Kidney capillary endothelial cell (primary cell): ENCODE measurements at places on chromosomes 2 and 18.
A peak's percentile ranks its signal among the peaks of the same experiment; 100 is the strongest.

GRCh38 chr2:225319872-225320271 is 79.6 kb upstream of the NYAP2 start:
- no peak for DNase-seq

DNA sequence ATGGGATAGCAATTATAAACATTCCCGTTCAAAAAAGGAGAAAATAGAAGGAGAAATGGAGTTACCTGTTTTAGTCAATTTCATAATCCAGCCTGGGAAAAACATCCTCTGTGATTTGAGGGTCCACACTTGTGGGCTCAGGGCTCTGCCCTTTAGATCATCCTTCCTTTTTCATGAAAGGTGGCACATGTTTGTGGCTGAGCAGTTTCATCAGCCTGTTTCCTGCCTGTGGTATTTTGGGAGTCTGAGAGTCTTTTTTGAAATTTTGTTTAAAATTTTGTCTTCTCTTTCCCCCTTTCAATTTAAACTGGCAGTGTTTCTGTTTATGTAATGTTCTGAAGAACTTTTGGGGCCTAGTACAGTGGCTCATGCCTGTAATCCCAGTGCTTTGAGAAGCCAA is 84.0 kb downstream of the KIAA1328 start:
- DNase-seq = no peak

DNA sequence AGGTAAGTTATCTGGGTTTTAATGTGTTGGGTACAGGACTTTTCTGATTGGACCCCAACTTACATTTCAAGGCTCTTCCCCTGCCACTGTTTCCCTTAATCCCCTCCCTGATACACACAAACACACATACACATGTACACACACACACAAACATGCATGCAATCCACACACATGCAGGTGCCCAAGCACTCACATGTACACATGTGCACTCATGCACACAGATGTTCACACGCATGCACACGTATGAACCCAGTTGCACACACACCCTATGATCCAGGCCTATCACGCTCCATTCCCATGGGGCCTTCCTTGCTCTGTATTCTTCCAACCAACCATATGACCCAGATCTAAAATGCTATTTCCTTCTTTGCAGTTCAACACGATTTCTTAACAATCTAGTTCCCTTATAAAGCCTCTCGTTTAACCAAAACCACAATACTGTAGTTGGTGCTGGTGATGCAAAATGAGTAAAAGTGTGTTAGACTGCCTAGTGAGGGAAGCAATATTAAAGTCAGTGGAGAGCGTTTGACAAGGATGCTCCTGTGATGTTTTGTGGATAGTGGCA is 11.1 kb downstream of the SERPINB8 start:
- no peak for DNase-seq

DNA sequence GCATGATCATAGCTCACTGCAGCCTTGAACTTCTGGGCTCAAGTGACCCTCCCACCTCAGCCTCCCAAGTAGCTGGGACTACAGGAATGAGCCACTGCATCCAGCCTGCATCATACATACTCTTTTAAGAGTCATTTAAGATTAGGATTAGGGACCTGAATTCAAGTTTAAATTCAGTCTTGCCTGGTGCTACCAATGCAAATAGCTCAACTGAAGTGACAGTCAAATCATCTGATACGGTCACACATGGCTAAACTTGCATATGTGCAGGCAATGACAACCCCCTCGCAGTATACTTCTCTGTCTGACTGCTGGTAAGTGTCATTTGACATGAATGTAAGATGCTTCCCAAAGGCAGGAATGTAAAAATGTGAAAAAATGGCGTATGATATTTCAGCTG is 31.8 kb upstream of the TMEM131 start:
- no peak for DNase-seq

GRCh38 chr2:241228860-241229516 is 40.5 kb downstream of the ANO7 start:
- DNase-seq = no peak

- DNase-seq = no peak
Measured at GRCh38 chr2:118031566-118031965, 17.7 kb upstream of the CCDC93 start.

DNA sequence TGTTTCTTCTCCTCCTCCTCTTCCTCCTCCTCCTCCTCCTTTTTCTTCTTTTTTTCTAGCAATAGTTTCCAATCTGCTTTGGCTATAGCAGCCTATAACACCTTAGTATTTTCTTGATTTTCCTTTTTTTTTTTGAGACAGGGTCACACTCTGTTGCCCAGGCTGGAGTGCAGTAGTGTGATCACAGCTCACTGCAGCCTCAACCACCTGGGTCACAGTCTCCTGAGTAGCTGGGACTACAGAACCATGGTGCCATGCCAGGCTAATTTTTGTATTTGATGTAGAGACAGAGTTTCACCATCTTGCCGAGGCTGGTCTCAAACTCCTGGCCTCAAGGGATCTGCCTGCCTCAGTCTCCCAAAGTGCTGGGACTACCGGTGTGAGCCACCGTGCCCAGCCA is 10.7 kb upstream of the THNSL2 start:
- no peak for DNase-seq

- DNase-seq = no peak
Measured at GRCh38 chr2:7209757-7210555, 292.7 kb downstream of the RNF144A start.

DNA sequence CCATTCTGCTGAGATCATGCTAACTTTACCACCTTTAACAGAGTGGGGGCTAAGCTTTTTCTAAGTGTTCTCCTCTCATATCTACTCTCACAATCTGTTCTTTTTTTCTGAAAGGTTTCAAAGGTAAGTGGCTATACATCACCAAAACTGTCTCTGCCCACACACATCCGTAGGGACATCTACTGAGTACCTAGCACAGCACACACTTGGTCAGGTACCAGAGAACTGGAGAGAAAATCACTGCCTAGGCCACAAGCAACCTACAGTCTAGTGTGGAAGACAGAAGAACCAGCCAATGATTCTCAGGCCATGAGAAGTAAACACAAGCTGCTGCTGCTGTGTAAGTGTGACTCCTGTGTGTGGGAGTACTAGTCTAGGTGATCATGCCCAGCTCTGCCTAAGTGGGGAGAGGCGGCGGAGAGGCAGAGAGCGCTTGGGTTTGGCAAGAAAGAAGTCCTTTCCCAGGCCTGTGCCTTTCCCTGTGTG is 176.1 kb upstream of the ZFP36L2 start:
- DNase-seq = no peak

GRCh38 chr2:16481351-16481750 is 184.3 kb downstream of the CYRIA start:
- peak; percentile 18 for DNase-seq

DNA sequence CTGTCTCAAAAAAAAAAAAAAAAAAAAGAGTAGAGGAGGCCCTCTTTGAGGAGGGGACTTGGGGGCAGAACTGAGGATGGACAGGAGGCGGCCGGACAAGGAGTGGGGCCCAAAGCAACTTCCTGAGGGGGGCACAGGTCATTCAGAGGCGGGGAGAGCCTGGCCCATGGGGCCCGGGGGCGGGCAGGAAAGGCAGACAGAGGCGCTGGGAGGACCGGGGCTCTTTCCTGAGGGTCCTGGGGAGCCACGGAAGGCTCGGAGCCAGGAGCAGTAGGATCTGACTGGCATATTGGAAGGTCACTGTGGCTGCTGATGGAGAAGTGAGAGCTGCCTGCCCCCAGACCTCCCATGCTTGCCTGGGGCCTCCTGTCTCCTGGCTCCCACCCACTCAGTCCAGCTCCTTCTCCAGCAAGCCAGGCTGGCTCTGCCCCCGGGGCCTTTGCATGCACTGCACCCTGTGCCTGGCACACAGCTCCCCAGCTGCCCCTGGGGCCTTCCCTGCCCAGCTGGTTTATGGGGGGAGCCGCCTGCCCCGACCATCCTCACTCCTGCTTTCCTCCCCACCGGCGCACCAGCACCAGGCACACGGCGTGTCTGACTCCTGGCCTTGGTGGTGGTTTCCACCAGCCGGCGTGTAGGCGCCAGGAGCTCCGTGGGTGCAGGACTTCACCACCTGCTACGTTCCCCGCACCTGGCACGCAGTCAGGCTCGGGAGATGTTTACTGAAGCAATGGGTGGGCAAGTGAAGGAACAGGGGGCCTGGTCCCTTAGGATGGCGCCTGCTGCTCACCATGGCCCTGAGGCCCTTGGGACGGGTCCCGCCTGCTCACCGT is 5.6 kb downstream of the ESPNL start:
- no peak for DNase-seq

DNA sequence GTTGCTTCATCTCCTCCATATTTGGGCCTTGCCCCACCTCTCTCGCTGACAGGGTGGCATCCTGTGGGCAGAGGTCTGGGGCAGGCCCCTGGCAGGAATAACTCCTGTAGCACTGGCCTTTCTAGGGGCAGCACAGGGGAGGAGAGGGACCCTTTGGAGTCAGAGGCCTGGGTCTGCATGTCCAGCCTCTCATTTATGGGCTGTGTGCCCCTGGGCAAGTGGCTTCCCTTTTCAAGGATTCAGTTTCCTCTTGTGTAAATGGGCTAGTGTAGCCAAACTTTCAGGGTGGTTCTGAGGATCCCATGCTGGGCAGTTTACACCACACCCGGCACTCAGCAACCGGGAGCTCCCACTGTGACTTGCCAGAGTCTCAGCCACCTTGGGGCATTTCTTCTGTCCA is 23.4 kb downstream of the ADRA2B start:
- DNase-seq = no peak

GRCh38 chr2:75555701-75556100 is 5.0 kb downstream of the EVA1A start:
- no peak for DNase-seq

DNA sequence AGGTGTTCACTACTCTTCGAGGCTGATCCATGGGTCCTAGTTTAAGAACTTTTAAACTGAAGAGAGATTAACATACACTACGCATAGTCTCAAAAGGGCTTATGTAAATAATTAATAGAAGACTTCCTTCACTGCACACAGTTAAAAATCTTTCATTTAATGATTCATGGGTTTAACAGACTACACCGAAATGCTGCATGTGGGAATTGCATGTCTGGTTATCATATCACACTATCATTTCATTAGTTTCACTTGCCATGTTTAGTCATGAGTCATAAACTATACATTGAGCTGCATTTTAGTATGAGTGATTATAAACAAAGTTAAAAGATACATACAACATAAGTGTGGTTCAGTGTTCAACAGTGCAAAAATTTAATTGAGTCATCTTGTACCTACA is 31.2 kb downstream of the GLS start:
- no peak for DNase-seq

DNA sequence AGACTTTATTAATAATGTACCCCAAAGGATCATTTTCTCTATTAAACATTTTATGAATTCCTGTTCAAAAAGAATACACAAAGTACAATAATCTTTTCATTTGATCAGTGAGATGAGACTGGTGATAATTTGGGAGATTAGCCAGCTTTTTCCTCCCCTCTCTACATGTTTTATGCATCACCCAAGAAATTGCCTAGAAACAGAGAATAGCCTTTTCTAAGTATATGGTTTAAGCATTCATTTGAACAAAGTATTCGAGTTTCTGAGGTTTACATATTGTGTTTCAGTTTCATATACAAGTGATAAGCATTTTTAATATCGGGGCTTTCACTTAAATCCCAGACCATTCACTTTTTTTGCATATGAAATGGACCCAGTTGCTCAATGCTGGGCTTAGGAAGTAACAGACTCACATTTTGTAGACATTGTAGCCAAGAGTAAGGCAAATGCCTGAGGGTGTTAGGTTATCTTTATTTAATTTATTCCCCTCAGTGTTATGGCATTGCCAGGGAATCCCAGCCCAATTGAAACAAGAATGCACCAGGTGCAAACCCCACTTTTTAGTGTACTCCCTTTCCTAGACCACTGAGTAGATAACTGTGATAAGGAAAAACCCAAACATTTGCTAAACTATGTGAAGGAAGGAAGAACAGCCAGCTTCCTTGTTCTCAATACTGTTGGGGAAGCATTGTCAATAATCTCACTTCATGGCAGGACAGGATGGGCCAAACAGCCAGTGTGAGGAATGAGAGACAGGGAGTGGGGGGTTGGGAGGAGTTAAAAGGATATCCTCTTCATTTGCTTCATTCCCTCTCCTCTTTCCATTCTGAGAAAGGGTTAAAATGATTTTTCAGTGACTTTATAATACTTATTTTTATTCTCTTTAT is 3.5 kb downstream of the CPO start:
- no peak for DNase-seq
